T-helper 17 cell (primary cell): ENCODE measurements at places on chromosomes 5 and 9.

- H3K27ac ChIP-seq = no peak overlapping the region
- H3K27me3 ChIP-seq = no peaks in the 10 kb centered on the region
Measured at GRCh38 chr5:103907001-103907400, 344.4 kb upstream of the NUDT12 start.

GRCh38 chr9:1879501-1879900 lies 135.6 kb upstream of the SMARCA2 start:
- peaks cover 10% of the 10 kb centered on the region for H3K4me1 ChIP-seq
- peaks cover 24% of the 10 kb centered on the region for H3K27me3 ChIP-seq
- H3K4me3 ChIP-seq = no peak overlapping the region
- DNase-seq = no peak

- no peaks in the 10 kb centered on the region for H3K4me1 ChIP-seq
- no peak overlapping the region for H3K27ac ChIP-seq
- no peak overlapping the region for H3K4me3 ChIP-seq
Measured at GRCh38 chr5:119578937-119579336, 50.4 kb upstream of the FAM170A start.

GRCh38 chr9:127197861-127198430 lies 66.6 kb upstream of the GARNL3 start:
- H3K27ac ChIP-seq = no peak overlapping the region
- H3K36me3 ChIP-seq = no peaks in the 10 kb centered on the region
- no peaks in the 10 kb centered on the region for H3K27me3 ChIP-seq
- peaks cover 8% of the 10 kb centered on the region for H3K4me1 ChIP-seq
- H3K4me3 ChIP-seq = no peak overlapping the region

DNA sequence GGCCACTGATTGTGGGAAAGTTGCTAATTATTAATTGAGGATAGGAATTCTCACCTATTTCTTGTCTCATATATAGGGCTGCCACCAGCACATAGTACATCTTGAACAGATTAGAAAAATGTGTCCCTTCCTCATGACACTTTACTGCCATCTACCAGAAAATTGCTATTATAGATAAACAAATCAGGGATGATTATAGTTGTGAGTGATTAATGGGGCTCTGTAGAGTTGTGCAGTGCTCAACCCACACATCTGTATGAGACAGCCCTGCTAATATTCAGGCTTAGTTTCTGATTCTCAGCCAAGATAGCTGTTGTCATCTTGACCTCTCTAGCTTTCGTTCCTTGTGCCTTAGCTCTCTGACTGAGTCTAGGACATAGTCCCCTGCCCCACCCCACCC lies 373.3 kb downstream of the TLE4 start:
- H3K27me3 ChIP-seq = no peaks in the 10 kb centered on the region
- DNase-seq = no peak
- H3K4me1 ChIP-seq = peaks cover 2% of the 10 kb centered on the region
- H3K4me3 ChIP-seq = no peak overlapping the region
- H3K27ac ChIP-seq = no peak overlapping the region

DNA sequence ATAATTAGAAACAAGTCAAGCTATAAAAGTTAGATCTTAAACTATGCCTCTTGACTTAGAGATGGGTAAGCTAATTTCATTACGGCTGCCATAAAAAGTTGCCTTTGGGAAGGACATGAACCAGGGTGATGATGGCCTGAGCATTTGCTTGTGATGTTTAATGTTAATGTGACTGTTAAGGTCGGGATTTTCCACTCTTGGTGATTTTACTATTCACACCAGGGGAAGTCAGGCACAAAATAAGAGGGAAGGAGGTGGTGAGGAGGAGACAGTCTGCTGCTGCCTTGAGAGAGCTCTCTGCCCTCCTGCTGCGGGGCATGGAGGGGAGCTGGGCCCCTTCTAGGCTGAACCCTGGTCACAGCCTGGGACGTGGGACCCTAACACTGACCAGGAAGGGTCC lies 34.4 kb downstream of the AHRR start:
- peaks cover 7% of the 10 kb centered on the region for H3K27me3 ChIP-seq
- H3K27ac ChIP-seq = no peak overlapping the region
- H3K4me3 ChIP-seq = no peak overlapping the region
- no peaks in the 10 kb centered on the region for H3K4me1 ChIP-seq
- H3K36me3 ChIP-seq = peaks cover 2% of the 10 kb centered on the region

DNA sequence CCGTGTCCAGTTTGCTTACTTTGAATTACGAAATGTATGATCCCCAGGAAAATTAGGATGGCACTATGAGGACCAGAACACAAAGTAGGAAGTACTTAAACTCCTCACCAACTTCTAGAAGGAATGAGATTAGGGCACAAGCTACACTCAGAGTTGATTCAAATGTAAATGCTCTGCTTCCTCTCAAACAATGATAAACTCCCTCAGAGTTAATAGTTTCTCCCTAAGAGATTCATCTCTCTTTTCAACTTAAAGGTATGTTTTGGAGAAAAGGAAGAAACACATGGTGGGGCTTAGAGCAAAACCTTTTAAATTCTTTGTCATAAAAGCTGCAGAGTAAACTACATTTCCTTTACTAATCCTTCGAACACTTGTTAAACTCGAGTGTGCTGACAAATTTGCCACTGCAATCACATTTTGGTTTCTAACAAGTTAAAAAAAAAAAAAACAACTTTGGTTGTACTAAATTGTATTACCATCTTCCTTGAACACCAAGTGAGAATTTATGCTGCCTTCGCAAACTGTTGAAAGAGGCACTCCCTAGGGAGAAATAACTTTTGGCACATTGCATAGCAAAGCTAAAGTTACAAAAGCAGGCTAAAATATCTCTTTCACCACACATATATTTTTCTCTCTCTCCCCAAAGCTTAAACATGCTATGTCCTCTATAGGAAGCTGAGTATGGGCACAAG lies 66.6 kb downstream of the DENND1A start:
- peaks cover 2% of the 10 kb centered on the region for H3K36me3 ChIP-seq
- H3K4me1 ChIP-seq = peaks cover 10% of the 10 kb centered on the region

GRCh38 chr9:137970686-137971476 lies 93.3 kb downstream of the CACNA1B start:
- H3K36me3 ChIP-seq = peaks cover 11% of the 10 kb centered on the region
- H3K4me1 ChIP-seq = peaks cover 2% of the 10 kb centered on the region
- DNase-seq = no peak
- H3K27ac ChIP-seq = peak overlapping the region; percentile 21

GRCh38 chr9:36328798-36329411 lies 70.7 kb upstream of the GNE start:
- H3K36me3 ChIP-seq = no peaks in the 10 kb centered on the region
- no peak for DNase-seq
- H3K27ac ChIP-seq = peak overlapping the region; percentile 19
- no peaks in the 10 kb centered on the region for H3K27me3 ChIP-seq
- peaks cover 10% of the 10 kb centered on the region for H3K4me1 ChIP-seq

DNA sequence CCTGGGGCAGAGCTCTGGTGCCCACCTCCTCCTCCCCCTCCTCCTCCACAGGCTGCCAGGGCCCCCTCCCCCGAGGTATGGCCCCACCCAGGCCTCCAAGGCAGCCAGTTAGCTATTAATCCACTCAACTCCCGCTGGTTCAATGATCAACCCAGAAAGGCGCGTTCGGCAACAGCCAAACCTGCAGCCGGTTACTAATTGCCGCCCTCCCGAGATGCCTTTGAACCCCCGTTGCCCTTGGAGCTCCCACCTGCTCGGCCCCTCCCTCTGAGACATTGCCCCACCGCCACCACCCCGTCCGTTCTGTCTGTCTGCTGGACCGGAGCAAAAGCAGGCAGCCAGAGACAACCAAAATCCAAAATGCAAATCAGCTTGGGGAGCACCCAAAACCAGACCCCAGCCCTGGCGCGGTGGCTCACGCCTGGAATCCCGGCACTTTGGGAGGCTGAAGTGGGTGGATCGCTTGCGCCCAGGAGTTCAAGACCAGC lies 25.8 kb downstream of the NOTCH1 start:
- H3K27ac ChIP-seq = no peak overlapping the region
- H3K4me3 ChIP-seq = no peak overlapping the region
- no peaks in the 10 kb centered on the region for H3K36me3 ChIP-seq
- H3K4me1 ChIP-seq = peaks cover 2% of the 10 kb centered on the region
- H3K27me3 ChIP-seq = no peaks in the 10 kb centered on the region

- no peaks in the 10 kb centered on the region for H3K36me3 ChIP-seq
- H3K27me3 ChIP-seq = no peaks in the 10 kb centered on the region
- no peak for DNase-seq
- H3K27ac ChIP-seq = no peak overlapping the region
Measured at GRCh38 chr9:9598723-9599122, 1014.1 kb downstream of the PTPRD start.

- H3K36me3 ChIP-seq = peaks cover 2% of the 10 kb centered on the region
- peaks cover 60% of the 10 kb centered on the region for H3K27me3 ChIP-seq
- peaks cover 14% of the 10 kb centered on the region for H3K4me1 ChIP-seq
Measured at GRCh38 chr9:96242811-96243210, 59.2 kb downstream of the HSD17B3 start.
